ENCODE measurements at places on chromosomes 13 and 19. TPM values are rescaled to one million over a fixed set of nuclear protein-coding genes. Genes with fewer than 3 reads are reported as not detected.

DNA sequence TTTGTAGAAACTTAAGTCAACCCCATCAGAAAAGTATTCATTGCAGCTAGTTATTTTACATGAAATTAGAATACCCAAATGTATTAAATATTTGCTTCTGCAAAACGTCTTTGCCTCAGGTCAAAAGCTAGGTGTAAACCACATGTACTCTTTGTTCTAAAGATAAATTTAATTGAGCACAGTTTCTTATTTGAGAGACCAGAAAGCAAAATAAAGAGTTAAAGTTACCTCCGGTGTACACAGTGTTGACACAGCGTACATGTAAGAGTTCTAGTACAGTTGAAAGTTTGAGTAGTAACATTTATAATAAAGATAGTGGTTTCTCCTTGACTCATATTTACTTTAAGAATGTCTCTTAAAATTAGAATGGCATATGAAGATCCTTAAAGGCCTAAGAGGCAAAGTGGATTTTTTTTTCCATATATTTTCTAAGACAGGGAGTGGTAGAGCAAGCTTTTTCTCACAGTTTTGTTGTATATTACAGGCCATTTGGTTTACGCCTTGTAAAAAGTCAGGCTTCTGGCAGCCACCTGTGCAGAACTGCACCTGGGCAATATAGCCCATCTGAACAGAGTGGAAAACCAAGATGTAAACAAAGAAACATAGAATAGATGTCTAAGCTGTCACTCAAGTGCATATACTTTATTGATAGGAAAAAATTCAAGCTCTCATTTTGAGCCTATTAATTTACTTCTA is 2.9 kb downstream of the LRCH1 start:
- H3K4me3 ChIP-seq = peak overlapping the region; percentile 91
- H3K4me1 ChIP-seq = peaks cover 47% of the 10 kb centered on the region
- H3K27me3 ChIP-seq = no peaks in the 10 kb centered on the region
- H3K27ac ChIP-seq = no peak overlapping the region
- no peaks in the 10 kb centered on the region for H3K36me3 ChIP-seq

GRCh38 chr19:34471906-34472700 is 9.5 kb upstream of the WTIP start:
- H3K4me1 ChIP-seq = peaks cover 19% of the 10 kb centered on the region
- H3K27me3 ChIP-seq = no peaks in the 10 kb centered on the region
- H3K27ac ChIP-seq = no peak overlapping the region

GRCh38 chr13:81171065-81171647 is 830.2 kb upstream of the SPRY2 start:
- H3K36me3 ChIP-seq = no peaks in the 10 kb centered on the region
- H3K27me3 ChIP-seq = no peaks in the 10 kb centered on the region
- no peak for DNase-seq
- no peak overlapping the region for H3K4me3 ChIP-seq
- H3K4me1 ChIP-seq = no peaks in the 10 kb centered on the region

DNA sequence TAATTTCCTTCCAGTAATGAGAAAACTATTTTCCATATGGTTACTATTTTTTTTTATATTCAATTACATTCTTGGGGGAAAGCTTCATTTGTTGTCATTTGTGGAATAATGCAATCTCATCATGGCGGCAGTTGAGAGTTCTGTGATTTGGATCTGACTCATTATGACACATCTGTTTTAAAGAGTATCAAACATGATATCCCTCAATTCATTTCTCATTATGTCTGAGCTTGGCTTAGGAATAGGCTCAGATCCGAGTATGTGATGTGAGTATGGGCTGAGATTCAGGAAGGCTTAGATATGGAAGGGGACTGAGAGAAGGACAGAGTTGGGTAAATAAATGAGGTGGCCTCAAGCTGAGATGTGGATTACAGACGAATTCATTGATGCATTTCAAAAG is 64.4 kb downstream of the POSTN start:
- no peak overlapping the region for H3K27ac ChIP-seq
- H3K4me3 ChIP-seq = no peak overlapping the region
- no peaks in the 10 kb centered on the region for H3K27me3 ChIP-seq
- H3K4me1 ChIP-seq = no peaks in the 10 kb centered on the region
- no peak for DNase-seq
- no peaks in the 10 kb centered on the region for H3K36me3 ChIP-seq

GRCh38 chr13:90454002-90454636 is 893.4 kb upstream of the MIR17HG start:
- H3K4me1 ChIP-seq = no peaks in the 10 kb centered on the region
- H3K4me3 ChIP-seq = no peak overlapping the region
- no peaks in the 10 kb centered on the region for H3K36me3 ChIP-seq
- H3K27ac ChIP-seq = no peak overlapping the region
- no peaks in the 10 kb centered on the region for H3K27me3 ChIP-seq

The COMMD6 gene
- total RNA-seq = 105 TPM

The GAS6 gene
- 3.2 TPM for total RNA-seq

GRCh38 chr13:68057836-68058235 is 827.7 kb upstream of the PCDH9 start:
- no peaks in the 10 kb centered on the region for H3K27me3 ChIP-seq
- no peaks in the 10 kb centered on the region for H3K4me1 ChIP-seq
- no peaks in the 10 kb centered on the region for H3K36me3 ChIP-seq
- DNase-seq = no peak

GRCh38 chr19:16380314-16380695 is 55.7 kb downstream of the KLF2 start:
- DNase-seq = no peak
- no peak overlapping the region for H3K4me3 ChIP-seq
- H3K4me1 ChIP-seq = peaks cover 64% of the 10 kb centered on the region
- H3K36me3 ChIP-seq = peaks cover 19% of the 10 kb centered on the region
- H3K27me3 ChIP-seq = no peaks in the 10 kb centered on the region
- H3K27ac ChIP-seq = no peak overlapping the region

DNA sequence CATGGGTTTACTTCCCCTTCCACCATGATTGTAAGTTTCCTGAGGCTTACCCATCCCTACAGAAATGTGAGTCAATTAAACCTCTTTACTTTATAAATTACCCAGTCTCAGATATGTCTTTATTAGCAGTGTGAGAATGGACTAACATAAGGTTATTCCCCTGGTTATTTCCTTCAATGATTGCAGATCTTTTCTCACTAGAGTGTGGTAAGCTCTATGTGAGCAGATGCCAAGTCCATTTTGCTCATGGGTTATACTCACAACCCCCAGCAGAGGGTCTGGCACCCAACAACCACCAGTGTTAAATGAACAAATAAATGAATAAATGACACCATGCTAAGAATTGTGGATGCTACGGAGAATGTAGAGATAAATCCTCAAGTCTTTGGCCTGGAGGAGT is 472.8 kb downstream of the LIG4 start:
- H3K4me1 ChIP-seq = no peaks in the 10 kb centered on the region
- H3K27me3 ChIP-seq = no peaks in the 10 kb centered on the region
- no peak overlapping the region for H3K27ac ChIP-seq
- H3K36me3 ChIP-seq = no peaks in the 10 kb centered on the region
- H3K4me3 ChIP-seq = no peak overlapping the region

The KLK3 gene
- total RNA-seq = not detected

DNA sequence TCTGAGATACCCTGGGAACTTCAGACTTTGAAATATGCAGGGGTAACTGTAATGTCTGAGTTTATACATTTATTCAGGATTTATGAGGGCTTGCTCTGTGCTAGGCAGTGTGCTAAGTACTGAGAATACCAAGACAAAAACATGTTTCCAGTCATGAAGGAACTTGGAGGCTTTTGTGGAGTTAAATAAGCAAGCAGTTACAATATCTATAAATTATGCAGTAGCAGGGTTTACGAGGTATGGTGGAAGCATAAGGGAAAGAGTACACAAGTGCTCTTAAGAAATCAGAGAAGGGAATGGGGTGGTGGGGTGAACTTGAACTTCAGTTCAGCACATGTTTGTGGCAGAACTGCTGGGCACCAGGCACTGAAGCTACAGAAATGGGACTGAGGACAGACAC is 28.0 kb downstream of the MAB21L1 start:
- H3K36me3 ChIP-seq = no peaks in the 10 kb centered on the region
- H3K27ac ChIP-seq = no peak overlapping the region
- no peaks in the 10 kb centered on the region for H3K27me3 ChIP-seq
- H3K4me1 ChIP-seq = no peaks in the 10 kb centered on the region

The SULT2A1 gene
- total RNA-seq = not detected

GRCh38 chr19:8513687-8514504 is at the start of gene ZNF414:
TSS of gene ZNF414 (minus strand) at chr19:8514167. CDS start at chr19:8514046, 121 bp downstream.
- DNase-seq = peak; percentile 98
- H3K36me3 ChIP-seq = peaks cover 2% of the 10 kb centered on the region
- H3K27ac ChIP-seq = peak within 1 kb of the TSS; percentile 97
- peak within 1 kb of the TSS; percentile 97 for H3K4me3 ChIP-seq

GRCh38 chr19:42421591-42422031 is 5.6 kb downstream of the LIPE start:
- peak overlapping the region; percentile 3 for H3K4me3 ChIP-seq
- no peak for DNase-seq
- peaks cover 34% of the 10 kb centered on the region for H3K4me1 ChIP-seq
- peaks cover 7% of the 10 kb centered on the region for H3K36me3 ChIP-seq

DNA sequence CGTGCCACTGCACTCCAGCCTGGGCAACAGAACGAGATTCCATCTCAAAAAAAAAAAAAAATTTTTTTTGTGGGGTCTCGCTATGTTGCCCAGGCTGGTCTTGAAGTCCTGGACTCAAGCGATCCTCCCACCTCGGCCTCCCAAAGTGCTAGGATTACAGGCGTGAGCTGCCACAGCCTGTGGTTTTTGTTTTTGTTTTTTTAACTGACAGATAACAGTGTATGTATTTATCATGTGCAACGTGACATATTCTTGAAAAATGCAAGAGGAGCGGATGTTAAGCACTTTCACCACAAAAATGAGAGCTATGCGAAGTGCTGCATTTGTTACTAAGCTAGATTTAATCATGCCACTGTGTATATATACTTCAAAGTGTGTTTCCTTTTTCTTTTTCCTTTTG is 49.0 kb downstream of the ARHGEF18 start:
- no peak for DNase-seq
- H3K4me1 ChIP-seq = peaks cover 30% of the 10 kb centered on the region

The KLHL1 gene
- not detected for total RNA-seq

DNA sequence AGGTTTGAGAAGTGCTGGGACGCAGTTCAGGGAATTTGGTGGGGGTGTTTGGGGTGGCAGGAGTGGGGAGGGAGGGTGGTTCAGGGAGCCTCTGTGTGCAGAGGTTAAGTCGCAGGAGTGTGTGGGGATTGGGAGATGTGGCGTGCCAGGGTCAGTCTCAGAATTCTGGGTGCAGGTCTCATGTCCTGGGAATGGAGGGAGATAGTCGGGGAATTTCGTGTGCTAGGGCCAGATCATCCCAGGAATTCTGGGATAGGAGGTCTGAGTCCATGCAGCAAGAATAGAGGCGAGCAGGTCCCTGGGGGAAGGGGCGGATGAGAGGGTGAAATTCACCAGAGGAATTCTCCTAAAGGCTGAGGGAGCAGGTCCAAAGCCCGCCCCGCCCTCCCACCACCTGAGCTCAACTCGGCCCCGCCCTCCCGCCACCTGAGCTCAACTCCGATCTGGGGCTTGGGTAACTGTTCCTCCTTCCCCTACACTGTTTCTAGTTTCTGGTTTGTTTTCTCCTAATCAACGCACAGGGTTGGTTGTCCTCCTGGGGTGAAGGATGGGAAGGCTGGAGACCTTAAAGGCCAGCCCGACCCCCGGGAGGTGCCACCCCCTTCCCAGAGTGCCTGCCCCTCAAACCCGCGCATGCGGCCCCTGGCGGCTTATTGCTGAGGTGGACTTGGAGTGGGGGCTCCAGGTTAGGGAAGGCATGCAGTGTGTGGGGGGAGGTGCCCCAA is 15.2 kb downstream of the KCNC3 start:
- H3K4me3 ChIP-seq = no peak overlapping the region
- peaks cover 64% of the 10 kb centered on the region for H3K27me3 ChIP-seq
- H3K4me1 ChIP-seq = peaks cover 14% of the 10 kb centered on the region
- no peak overlapping the region for H3K27ac ChIP-seq

DNA sequence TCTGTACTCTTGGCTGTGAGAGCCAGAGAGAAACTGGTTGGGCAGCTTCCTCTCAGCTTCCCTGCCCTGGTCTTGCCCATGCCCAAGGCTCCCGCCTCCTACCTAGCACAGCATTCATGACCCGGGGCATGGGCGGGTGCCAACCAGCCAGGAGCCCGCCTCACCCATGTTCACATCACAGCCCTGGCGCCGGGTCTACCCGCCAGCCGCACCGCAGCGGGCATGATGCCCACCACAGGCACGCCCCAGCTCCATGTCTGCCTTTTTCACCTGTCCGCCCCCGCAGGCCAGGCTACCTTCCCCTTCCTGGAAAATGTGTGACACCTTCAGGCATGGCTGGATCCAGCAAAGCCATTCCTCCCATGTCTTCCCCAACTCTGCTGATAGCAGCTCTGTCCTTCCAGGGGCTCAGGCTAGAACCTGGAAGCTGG is 42.1 kb downstream of the PTPRS start:
- no peaks in the 10 kb centered on the region for H3K36me3 ChIP-seq
- H3K4me3 ChIP-seq = no peak overlapping the region
- peaks cover 5% of the 10 kb centered on the region for H3K27me3 ChIP-seq
- H3K4me1 ChIP-seq = peaks cover under 1% of the 10 kb centered on the region
- H3K27ac ChIP-seq = no peak overlapping the region

GRCh38 chr13:74907788-74908187 is 574.2 kb downstream of the TBC1D4 start:
- H3K4me3 ChIP-seq = no peak overlapping the region
- no peaks in the 10 kb centered on the region for H3K36me3 ChIP-seq
- peaks cover 6% of the 10 kb centered on the region for H3K27me3 ChIP-seq
- no peak overlapping the region for H3K27ac ChIP-seq
- no peaks in the 10 kb centered on the region for H3K4me1 ChIP-seq

DNA sequence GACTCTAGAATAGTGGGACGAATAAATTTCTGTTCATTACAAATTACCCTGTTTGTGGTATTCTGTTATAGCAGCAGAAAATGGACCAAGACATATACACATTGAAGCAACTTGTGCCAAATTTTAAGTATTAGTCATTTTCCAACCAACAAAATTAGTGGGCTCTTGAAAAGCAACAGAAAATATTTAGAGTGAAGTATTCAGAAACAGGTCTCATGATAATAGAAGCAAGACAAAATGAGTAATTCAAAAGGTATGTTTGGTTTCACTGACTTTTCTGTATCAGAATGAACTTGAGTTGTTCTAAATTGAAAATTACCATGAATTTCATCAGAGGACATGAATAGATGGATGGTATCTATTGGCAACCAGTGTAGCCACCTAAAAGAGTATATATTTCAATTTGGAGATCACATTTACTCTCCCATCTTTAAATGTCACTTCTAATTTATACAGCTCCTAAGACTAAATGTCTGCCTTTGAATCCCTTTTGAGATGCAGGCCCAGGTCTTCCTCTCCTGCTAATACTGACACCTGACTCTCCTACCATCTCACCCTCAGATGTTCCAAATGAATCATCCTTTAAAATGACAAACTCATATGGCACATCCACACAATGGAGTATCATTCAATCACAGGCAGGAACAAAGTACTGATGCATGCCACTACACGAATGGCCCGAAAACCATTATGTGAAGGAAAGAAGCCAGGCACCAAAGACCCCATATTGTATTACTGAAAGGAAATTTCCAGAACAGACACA is 40.7 kb upstream of the DOCK9 start:
- no peaks in the 10 kb centered on the region for H3K36me3 ChIP-seq
- no peaks in the 10 kb centered on the region for H3K27me3 ChIP-seq
- H3K27ac ChIP-seq = peak overlapping the region; percentile 75
- peaks cover 68% of the 10 kb centered on the region for H3K4me1 ChIP-seq

Data from activated naive CD4-positive, alpha-beta T cell treated with anti-CD3 and anti-CD28 coated beads for 36 hours (primary cell).